ENCODE measurements at places on chromosomes 16 and 17. TPM values are rescaled to one million over a fixed set of nuclear protein-coding genes. Genes with fewer than 3 reads are reported as not detected.

Gene NEK8
- total RNA-seq = 1.5 TPM

Gene OR2C1
- total RNA-seq = not detected

Gene TMEM98
- not detected for total RNA-seq

Gene KRTAP4-1
- total RNA-seq = 0.26 TPM

Gene KRT25
- not detected for total RNA-seq

Gene ANKS4B
- total RNA-seq = not detected

Gene GNG13
- not detected for total RNA-seq

Gene TSR1
- 66.9 TPM for total RNA-seq

Gene FMNL1
- total RNA-seq = 44.8 TPM

Gene BAIAP3
- 10.3 TPM for total RNA-seq

Gene NRN1L
- total RNA-seq = not detected

Gene TBC1D3K
- not detected for total RNA-seq

Gene NPW
- not detected for total RNA-seq

Gene ZG16
- not detected for total RNA-seq

Gene OTOP2
- total RNA-seq = not detected

Gene UNC45B
- total RNA-seq = not detected

Gene CBX1
- 164 TPM for total RNA-seq

Gene NECAB2
- total RNA-seq = 8.5 TPM

Gene FBXO39
- 0.31 TPM for total RNA-seq

Gene NACA2
- total RNA-seq = not detected

Gene CDH13
- 158 TPM for total RNA-seq

Gene PRSS22
- total RNA-seq = not detected

Gene MT4
- not detected for total RNA-seq

Gene ADORA2B
- 37.2 TPM for total RNA-seq

Gene HSD17B1
- 1.6 TPM for total RNA-seq

Gene SERPINF2
- total RNA-seq = 0.64 TPM

Gene ADAD2
- not detected for total RNA-seq

Gene TP53TG3C
- not detected for total RNA-seq

Gene ASIC2
- not detected for total RNA-seq

Gene TCAP
- 0.19 TPM for total RNA-seq

Gene MFAP4
- total RNA-seq = not detected

All from A172 (cell line).